Naive thymus-derived CD4-positive, alpha-beta T cell (primary cell): ENCODE measurements at places on chromosomes 5 and 9. TPM values are rescaled to one million over a fixed set of nuclear protein-coding genes. Genes with fewer than 3 reads are reported as not detected.

Gene LCP2
- 295 TPM for polyA plus RNA-seq

Gene KIF24
- 0.19 TPM for polyA plus RNA-seq

Gene FCN1
- polyA plus RNA-seq: 2.1 TPM

GRCh38 chr5:107855171-107855570 is 184.4 kb upstream of the EFNA5 start:
- DNase-seq: no peak
